ENCODE measurements at places on chromosomes 4 and X.

- DNase-seq: no peak
Observed at GRCh38 chrX:82703551-82703950, 804.5 kb upstream of the POU3F4 start.

- no peak for DNase-seq
Observed at GRCh38 chrX:119181491-119181890, 53.9 kb upstream of the KIAA1210 start.

DNA sequence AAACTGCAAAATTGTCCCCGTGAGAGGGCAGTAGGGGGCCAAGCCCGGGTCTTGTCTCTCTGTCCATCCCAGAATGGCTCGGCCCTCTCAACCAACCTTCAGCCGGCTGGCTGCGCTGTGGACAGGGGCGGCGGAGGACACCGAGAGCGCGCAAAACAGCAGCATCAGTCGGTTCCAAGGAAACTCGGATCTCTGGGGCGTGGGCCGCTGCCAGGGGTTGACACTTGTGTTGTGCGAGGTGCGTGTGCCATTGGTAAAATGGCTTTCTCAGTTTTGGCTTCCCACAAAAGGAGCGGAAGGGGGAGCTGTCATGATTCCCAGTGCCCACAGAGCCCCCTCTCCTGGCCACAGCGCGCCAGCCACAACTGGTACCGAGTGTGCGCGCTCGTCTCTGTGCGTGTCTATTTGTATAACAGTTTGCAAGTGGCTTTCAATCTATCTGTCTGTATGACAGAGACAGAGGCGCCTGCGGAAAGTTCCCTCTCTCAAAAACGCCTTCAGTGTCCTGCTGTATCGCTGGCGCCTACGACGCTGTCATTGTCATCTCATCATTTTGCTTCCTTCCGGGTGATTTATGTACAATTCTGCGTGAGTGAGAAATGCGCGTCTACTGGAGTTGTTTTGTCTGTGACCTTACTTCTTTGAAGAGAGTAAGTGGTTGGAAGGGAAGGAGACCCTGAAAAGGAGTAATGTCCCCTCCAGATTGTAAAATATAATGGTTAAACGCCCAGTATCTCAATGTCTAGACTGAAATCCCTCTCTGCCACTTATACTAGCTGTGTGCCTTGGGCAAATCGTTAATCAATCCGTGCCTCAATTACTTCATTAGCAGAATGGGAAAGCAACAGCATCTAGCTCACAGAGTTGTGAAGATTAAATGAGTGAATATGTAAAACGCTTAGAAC lies 1.8 kb downstream of the DKK2 start:
- DNase-seq: peak; percentile 79

DNA sequence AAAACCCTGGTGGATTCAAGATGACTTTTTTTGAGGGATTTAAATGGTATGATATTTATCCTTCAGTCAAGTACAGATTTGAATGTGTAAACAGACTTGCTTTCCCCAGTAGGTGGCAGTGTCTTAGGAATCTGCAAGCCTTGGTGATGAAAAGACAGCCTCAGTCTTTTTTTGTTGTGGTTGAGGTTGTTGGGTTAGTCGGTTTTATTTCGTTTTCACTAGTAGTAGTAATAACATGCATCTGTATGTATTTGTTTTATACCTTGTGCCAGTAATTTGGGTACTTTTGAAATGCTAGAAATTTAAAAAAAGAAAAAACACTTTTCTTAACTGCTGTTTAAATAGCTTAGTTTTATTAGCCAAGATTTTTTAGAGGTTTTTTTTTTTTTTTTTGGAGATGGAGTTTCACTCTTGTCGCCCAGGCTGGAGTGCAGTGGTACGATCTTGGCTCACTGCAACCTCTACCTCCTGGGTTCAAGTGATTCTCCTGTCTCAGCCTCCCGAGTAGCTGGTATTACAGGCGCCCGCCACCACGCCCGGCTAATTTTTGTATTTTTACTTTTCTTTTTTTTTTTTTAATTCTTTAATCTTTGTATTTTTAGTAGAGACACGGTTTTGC lies 39.2 kb downstream of the COPS4 start:
- no peak for DNase-seq

DNA sequence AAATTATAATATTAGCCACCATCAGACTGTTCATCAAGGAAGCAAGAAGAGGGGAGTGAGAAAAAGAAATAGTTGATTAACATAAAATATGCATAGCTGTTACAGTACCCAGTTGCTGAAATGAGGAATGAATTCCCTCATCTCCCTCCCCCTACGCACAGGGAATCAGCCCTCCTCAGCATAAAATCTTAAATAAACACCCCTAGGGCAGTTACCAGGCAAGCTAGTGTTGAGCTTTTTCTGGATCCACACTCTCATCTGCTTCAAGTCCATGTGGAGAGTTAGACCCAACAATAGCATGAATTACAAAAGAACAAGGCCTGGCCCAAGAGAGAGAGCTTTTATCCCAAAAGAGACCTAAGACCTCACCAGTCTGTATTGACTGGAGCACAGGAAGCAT lies 19.0 kb upstream of the SYTL4 start:
- DNase-seq: no peak

- DNase-seq: no peak
Observed at GRCh38 chr4:77073981-77074380, 1.8 kb downstream of the CCNI start.

- DNase-seq: no peak
Observed at GRCh38 chrX:54193085-54193821, 10.2 kb upstream of the FAM120C start.

- DNase-seq: no peak
Observed at GRCh38 chr4:24840826-24841543, 45.6 kb downstream of the SOD3 start.

DNA sequence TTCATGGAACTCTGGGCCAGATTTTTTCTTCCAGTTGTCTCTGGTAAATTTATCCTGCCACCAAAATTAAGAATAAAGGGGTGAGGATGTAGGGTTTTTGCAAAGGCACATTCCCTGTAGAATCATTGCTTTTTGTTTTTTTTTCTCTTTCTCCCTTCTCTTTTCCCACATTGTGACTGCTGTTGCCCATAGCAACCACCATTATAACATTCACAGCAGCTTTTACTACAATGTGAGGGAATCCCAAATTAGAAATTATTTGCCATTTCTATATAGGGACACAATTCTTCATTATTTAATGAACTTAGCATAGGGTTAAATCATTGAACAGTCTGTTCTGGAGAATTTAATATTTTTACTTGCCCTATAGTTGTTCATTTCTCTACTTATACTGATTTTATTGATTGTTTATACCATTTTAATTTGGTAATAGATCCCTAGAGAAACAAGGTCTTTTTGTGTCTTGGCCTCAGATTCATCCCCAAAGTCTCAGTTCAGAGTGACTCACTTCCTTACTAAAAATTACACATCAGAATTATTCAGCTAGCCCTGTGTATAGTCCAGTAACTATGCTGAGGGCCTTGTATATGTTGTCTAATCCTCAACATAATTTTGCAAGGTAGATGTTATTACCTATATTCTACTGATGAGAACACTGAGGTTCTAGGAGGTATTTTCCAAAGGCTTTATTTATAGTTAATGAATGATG lies 80.8 kb upstream of the ANK2 start:
- no peak for DNase-seq

DNA sequence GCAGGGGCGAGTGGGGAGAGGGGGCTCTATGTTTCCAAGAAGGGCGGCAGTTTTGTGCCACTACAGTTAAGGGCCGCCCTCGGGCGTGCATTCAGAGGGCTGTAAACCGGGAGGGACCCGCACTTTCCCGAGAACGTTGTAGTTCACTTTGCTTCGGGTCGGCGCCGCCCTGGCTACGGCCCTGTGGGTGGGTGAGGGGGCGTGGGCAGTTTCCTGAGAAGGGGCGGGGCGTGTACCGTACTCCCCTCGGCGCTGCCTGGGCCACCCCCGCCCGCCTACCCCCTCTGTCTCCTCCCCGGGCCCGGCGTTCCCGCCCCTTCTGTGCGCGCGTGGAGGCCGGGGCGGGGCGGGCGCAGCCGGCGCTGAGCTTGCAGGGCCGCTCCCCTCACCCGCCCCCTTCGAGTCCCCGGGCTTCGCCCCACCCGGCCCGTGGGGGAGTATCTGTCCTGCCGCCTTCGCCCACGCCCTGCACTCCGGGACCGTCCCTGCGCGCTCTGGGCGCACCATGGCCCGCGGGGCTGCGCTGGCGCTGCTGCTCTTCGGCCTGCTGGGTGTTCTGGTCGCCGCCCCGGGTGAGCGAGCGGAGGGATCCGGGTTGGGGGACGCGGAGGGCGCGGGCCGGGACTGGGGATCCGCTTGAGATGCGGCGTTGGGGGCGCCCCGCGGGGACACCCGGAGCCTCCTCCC lies at the start of gene CD99:
Gene CD99 (plus strand): TSS at position 440 of the 687 bp plus-strand sequence. CDS start 66 bp downstream, at position 506.
- peak; percentile 89 for DNase-seq

GRCh38 chr4:158176776-158177175 lies 4.0 kb upstream of the GASK1B start:
- no peak for DNase-seq

- DNase-seq: no peak
Observed at GRCh38 chrX:107552930-107553329, 75.4 kb upstream of the PRPS1 start.

DNA sequence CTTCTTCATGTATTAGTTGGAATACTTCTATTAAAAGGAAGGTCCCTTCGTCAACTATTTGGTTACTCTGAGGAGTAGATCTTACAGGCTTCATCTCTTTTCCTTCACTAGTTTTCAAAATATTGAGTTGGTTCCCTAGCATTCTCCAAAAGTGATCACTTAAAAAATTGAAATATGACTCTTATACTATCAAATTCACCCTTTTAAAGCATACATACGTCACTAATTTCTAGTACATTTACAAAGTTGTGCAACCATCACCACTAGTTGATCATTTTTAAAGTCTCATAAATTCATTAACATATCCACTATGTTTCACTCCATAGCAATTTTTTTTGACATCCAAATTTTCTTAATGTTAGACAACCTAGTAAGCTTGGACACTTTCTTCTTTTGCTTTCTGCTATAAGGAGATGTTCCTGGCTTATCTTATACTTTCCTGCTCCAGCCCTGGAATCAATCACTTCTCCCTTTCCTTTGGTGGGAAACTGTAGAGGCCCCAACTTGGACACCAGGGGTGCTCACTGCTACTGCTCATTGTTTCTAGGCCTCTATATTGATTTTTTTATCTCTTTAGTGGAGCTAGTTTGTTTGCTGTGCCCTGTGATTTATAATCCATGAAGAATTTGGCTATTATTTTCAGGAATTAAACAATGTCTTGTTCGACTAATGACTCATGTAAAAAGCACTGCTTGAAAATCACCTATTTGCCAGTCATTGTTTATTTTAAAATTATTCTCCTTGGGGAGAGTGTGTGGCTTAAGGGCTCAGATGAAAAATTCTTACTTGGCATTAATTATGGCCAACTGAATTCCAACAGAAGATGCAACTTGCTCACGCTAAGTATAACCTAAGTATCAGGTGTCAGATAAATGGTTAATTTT lies 4.0 kb upstream of the ZFX start:
- DNase-seq: no peak

DNA sequence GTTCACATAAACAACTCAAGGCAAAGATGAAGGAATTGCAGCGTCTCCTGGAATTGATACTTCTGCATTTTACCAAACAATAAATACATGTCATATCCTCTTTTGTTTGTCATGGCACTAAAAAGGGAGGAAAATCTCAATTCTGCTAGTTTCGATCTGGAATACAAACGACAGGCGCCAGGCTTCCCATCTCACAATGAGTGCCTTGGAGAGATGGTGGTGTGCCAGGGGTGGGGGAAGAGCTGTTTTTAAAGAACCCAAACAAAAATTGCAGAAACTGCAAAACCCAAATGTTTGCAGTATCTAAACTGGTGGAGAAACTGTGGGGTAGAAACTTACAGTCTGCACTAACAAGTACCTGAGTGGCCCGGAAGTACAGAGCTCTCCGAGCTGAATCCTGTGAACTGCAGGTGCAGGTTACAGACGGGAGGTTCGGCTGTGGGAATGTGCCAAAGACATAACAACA lies 53.0 kb upstream of the KLF3 start:
- DNase-seq: no peak

GRCh38 chr4:159937595-159937994 lies 834.7 kb downstream of the RAPGEF2 start:
- no peak for DNase-seq

- no peak for DNase-seq
Observed at GRCh38 chrX:53251307-53251706, 26.3 kb upstream of the KDM5C start.

- DNase-seq: no peak
Observed at GRCh38 chr4:185192059-185192458, 11.7 kb downstream of the CFAP97 start.

- DNase-seq: no peak
Observed at GRCh38 chr4:3508542-3508941, 23.7 kb downstream of the LRPAP1 start.

GRCh38 chr4:3336382-3337356 lies 43.8 kb downstream of the RGS12 start:
- no peak for DNase-seq

- no peak for DNase-seq
Observed at GRCh38 chrX:17453788-17454187, 78.8 kb downstream of the NHS start.

- DNase-seq: no peak
Observed at GRCh38 chr4:16000708-16001483, 37.9 kb upstream of the FGFBP2 start.
